Ascending aorta (tissue), 2 donors: ENCODE measurements at places on chromosomes 4 and X.

GRCh38 chr4:165627548-165627947 lies 245.5 kb upstream of the TLL1 start:
- no peak overlapping the region for H3K27ac ChIP-seq
- no peak for DNase-seq
- no peak overlapping the region for H3K4me3 ChIP-seq
- H3K27me3 ChIP-seq, result no peaks in the 10 kb centered on the region

DNA sequence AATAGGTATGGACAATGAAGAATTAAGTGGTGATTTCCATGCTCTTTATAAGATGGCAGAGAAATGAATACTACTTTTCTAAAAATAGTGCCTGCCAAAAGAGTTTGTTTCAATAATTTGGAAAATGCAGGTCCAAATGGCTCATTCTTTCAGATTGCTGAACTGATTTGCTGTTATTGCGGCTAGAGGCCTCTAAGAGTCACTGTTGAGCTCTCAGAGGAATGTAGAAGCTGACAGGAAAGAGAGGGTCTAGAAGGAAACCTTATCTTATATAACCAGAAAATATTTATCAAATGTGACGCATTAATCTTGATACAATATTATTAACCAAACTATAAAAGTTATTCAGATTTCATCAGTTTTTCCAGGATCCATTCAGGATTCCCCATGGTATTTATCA lies 65.7 kb upstream of the PAGE1 start:
- H3K36me3 ChIP-seq, result no peaks in the 10 kb centered on the region
- DNase-seq, result no peak
- H3K4me1 ChIP-seq, result no peaks in the 10 kb centered on the region
- H3K4me3 ChIP-seq, result no peak overlapping the region

DNA sequence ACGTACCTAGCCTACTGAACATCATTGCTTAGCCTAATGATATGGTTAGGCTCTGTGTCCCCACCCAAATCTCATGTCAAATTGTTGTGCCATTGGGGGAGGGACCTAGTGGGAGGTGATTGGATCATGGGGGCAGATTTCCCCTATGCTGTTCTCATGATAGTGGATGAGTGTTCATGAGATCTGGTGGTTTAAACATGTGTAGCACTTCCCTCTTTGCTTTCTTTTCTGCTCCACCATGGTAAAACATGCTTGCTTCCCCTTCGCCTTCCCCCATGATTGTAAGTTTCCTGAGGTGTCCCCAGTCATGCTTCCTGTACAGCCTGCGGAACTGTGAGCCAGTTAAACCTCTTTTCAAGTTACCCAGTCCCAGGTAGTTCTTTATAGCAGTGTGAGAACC lies 102.6 kb downstream of the RAPGEF2 start:
- no peaks in the 10 kb centered on the region for H3K36me3 ChIP-seq
- no peak overlapping the region for H3K4me3 ChIP-seq
- no peaks in the 10 kb centered on the region for H3K27me3 ChIP-seq
- no peaks in the 10 kb centered on the region for H3K4me1 ChIP-seq

- DNase-seq, result no peak
- no peaks in the 10 kb centered on the region for H3K27me3 ChIP-seq
Observed at GRCh38 chr4:165355900-165356300, 22.9 kb upstream of the CPE start.

DNA sequence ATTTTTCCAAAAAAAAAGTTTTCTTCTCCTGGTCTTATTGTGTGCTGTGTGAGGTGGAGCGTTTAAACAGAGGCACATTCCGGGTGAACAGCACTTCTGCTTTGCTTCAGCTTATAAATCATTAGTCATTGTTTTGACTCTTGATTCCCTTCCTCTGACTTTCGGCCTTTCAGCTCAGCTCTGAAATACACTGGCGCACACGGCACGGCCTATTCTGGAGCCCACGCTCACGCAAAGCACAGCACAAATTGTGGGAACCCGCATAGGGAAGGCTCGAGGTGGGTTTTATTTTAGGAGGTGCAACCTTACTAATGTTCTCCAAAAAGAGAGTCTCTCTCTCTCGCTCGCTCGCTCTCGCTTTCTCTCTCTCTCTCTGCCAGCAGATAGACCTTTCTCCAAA lies 4.0 kb downstream of the POU3F4 start:
- no peak overlapping the region for H3K27ac ChIP-seq
- no peak overlapping the region for H3K4me3 ChIP-seq
- no peak for DNase-seq
- H3K36me3 ChIP-seq, result no peaks in the 10 kb centered on the region
- H3K27me3 ChIP-seq, result peaks cover 7% of the 10 kb centered on the region

DNA sequence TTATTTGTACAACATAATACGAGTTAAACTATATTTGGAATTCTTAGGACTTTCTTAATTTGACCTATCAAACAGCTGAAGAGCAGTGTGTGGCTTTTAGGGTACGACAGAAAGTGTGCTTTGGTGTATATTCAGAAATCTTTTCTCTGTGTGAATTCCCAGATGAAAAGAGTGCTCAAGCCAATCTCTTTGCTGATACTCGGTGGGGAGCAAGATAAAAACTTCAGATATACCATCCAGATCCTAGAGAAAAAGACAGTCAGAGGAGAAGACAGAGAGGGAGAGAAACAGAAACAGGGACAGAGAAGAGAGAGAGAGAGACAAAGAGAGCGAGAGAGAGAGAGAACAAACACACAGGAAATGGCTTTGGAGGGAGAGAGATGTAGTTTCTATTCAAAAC lies 658.3 kb upstream of the CPEB2 start:
- H3K27me3 ChIP-seq, result no peaks in the 10 kb centered on the region
- no peak for DNase-seq
- no peaks in the 10 kb centered on the region for H3K4me1 ChIP-seq
- no peak overlapping the region for H3K27ac ChIP-seq
- no peak overlapping the region for H3K4me3 ChIP-seq
- H3K36me3 ChIP-seq, result no peaks in the 10 kb centered on the region

DNA sequence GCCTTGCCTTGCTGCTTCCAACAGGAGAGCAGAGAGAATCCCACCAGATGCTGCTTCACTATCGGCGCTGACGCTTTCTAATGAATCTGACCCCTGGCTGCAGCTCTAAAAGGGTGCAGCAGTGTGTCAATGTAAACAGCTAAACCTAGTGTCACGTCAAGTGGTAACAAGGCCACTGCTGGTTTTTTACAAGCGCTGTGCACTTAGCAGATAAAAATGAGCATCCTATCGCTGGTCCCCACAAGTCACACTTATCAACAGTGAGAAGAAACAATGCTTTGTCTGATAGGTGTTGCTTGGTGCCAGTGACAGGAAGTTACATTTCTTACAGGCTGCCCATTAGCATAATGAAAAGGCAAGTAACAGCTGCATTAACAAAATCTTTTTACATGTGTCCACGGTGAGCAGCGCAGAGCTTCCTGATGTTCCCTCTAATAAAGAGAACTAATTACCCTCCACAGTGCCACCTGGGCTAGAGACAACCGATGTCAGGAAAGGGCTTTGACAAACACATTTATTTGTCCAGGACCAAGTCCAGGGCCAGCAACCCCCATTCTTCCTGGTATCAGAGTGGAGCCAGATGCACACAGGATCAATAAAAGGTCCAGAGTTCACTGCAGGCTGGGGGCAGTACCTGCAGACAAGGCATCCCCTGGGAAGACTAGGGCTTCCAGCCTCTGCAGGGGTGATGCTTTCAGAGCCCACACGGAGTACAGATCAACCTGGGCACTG lies 176.0 kb downstream of the MGST2 start:
- no peak overlapping the region for H3K27ac ChIP-seq
- H3K36me3 ChIP-seq, result no peaks in the 10 kb centered on the region
- H3K4me1 ChIP-seq, result no peaks in the 10 kb centered on the region
- no peak for DNase-seq
- H3K27me3 ChIP-seq, result no peaks in the 10 kb centered on the region

DNA sequence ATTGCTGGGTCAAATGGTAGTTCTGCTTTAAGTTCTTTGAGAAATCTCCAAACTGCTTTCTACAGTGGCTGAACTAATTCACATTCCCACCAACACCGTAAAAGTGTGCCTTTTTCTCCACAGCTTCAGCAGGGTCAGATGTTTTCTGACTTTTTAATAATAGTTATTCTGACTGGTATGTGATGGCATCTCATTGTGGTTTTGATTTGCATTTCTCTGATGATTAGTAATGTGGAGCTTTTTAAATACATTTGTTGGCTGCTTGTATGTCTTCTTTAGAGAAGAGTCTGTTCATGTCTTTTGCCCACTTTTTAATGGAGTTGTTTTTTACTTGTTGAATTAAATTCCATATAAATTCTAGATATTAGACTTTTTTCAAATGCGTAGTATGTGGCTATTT lies 257.5 kb upstream of the ANKRD50 start:
- H3K4me3 ChIP-seq, result no peak overlapping the region
- no peaks in the 10 kb centered on the region for H3K36me3 ChIP-seq
- DNase-seq, result no peak
- H3K27ac ChIP-seq, result no peak overlapping the region
- H3K27me3 ChIP-seq, result no peaks in the 10 kb centered on the region

DNA sequence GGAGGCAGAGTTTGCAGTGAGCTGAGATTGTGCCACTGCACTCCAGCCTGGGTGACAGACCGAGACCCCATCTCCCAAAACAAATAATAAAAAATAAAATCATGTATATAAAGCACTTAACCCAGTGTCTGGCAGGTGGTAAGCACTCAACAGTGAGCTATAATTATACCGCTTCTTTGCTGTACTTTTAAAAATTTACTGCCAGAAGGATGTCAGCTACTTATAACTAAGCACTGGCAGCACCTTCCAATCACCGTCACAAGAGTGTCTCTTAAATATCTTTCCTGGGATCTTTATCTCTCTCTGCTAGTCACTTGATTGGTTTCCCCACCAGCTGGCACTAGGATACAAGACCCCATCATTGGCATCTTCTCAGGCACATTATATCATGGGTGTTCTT lies 53.9 kb upstream of the DAPP1 start:
- H3K36me3 ChIP-seq, result no peaks in the 10 kb centered on the region
- H3K27me3 ChIP-seq, result no peaks in the 10 kb centered on the region

DNA sequence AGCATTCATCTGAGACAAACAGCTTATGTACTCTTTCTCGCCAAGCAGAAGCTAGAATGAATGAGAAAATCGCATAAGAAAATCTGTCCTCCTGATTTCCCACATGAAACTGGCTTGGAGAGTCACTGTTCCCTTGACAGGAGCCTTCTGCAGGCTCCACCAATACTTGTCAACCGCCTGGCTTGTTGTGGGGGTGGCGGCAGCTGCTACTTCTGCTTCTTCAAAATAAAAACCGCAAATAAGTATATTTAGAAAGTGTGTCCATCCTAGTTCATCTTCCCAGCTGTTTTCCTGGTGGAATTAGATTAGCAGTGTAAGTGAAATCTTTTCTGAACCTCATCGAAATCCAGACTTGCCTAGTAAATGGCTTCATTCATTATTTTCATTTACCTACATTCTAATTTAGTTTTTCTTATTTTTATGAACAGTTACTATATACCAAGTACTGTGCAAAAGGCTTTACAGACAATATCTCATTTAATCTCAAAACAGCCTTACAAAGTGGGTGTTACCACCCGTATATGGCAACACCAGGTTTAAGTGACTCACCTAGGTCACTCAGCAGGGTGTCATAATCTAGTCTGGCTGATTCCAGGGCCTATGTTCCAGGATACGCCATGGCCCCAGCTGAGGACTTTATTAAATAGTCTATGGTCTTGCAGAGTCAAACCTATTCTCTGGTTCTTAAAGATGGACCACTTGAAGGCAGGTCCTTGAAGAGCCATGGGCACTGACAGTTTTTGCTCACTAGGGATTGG lies 104.6 kb upstream of the IGFBP7 start:
- H3K36me3 ChIP-seq, result no peaks in the 10 kb centered on the region
- no peaks in the 10 kb centered on the region for H3K4me1 ChIP-seq
- no peak overlapping the region for H3K4me3 ChIP-seq
- no peak for DNase-seq

GRCh38 chrX:44435047-44435446 lies 91.6 kb upstream of the EFHC2 start:
- no peak for DNase-seq
- no peaks in the 10 kb centered on the region for H3K4me1 ChIP-seq
- H3K4me3 ChIP-seq, result no peak overlapping the region
- H3K27ac ChIP-seq, result no peak overlapping the region
- H3K36me3 ChIP-seq, result no peaks in the 10 kb centered on the region

GRCh38 chr4:142129931-142130330 lies 493.5 kb downstream of the IL15 start:
- peaks cover 12% of the 10 kb centered on the region for H3K4me1 ChIP-seq
- no peak for DNase-seq
- H3K27ac ChIP-seq, result peak overlapping the region; percentile 58
- no peak overlapping the region for H3K4me3 ChIP-seq

DNA sequence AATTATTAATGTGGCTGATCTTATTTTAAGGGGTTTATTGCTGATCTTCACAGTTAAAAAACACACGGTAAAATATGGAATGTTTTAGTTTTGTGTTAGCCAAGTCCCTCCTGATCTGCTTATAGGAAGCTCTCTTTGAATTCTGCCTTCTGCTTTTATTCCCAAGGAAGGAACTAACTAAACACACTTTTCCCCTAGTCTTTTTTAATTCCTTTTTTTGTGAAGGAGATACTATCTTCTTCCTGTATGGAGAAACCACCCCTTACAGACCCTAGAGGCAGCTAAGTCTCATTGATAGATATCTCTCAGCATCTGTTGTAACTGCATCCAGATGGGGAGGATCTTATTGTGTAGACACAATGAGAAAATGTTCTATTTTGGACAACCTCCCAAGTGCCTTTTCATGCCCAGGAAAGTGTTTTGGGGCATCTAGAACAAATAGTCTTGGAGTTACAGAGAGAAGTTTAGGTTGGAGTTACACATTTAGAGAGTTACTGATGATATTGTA lies 64.4 kb downstream of the AFF1 start:
- no peaks in the 10 kb centered on the region for H3K36me3 ChIP-seq
- DNase-seq, result no peak
- no peaks in the 10 kb centered on the region for H3K27me3 ChIP-seq
- H3K4me1 ChIP-seq, result peaks cover 5% of the 10 kb centered on the region
- H3K27ac ChIP-seq, result peak overlapping the region; percentile 22
- H3K4me3 ChIP-seq, result no peak overlapping the region

DNA sequence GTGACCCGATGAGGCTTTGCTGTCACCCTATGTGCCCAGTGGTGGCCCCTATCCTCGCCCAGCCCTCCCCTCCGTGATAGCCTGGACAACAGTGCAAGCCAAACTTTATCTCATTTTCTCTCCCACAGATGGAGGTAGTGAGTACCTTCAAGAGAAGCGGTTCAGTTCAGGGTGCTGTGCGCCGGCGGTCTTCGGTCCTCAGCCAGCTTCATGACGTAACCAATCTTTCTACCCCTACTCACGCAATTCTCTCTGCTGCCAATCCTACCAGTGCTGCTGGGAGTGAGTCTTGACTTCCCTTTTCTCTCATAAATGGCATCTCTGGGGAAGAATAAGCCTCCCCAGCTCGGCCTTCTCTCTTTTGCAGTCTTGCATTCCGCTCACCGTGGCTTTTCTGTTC lies 29.5 kb downstream of the CCNQ start:
- no peaks in the 10 kb centered on the region for H3K36me3 ChIP-seq
- no peaks in the 10 kb centered on the region for H3K27me3 ChIP-seq
- H3K4me3 ChIP-seq, result no peak overlapping the region
- H3K27ac ChIP-seq, result no peak overlapping the region
- DNase-seq, result no peak
